ENCODE measurements at places on chromosomes 16 and 17. TPM values are rescaled to one million over a fixed set of nuclear protein-coding genes. Genes with fewer than 3 reads are reported as not detected.

DNA sequence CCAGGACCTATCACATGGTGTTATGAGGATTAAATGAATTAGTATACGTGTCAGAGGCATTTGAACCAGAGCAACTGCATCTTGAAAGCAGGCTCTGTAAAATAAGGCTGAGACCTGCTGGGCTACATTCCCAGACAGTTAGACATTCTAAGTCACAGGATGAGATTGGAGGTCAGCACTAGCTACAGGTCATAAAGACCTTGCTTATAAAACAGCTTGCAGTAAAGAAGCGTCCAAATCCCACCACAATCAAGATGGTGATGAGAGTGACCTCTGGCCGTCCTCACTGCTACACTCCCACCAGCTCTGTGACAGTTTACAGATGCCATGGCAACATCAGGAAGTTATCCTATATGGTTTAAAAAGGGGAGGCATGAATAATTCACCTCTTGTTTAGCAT, 71.8 kb downstream of the IRF8 start:
- no peaks in the 10 kb centered on the region for H3K36me3 ChIP-seq
- H3K27ac ChIP-seq: no peak overlapping the region
- peaks cover 8% of the 10 kb centered on the region for H3K4me1 ChIP-seq

Gene KRTAP9-8
- total RNA-seq: not detected

Gene SMPD3
- 31.4 TPM for total RNA-seq

Gene TBC1D3B
- 1.1 TPM for total RNA-seq

- no peak overlapping the region for H3K4me3 ChIP-seq
- no peaks in the 10 kb centered on the region for H3K36me3 ChIP-seq
- DNase-seq: no peak
- H3K27me3 ChIP-seq: no peaks in the 10 kb centered on the region
- H3K4me1 ChIP-seq: no peaks in the 10 kb centered on the region
These were observed 63.3 kb upstream of the HSBP1 start for GRCh38 chr16:83744441-83744981.

DNA sequence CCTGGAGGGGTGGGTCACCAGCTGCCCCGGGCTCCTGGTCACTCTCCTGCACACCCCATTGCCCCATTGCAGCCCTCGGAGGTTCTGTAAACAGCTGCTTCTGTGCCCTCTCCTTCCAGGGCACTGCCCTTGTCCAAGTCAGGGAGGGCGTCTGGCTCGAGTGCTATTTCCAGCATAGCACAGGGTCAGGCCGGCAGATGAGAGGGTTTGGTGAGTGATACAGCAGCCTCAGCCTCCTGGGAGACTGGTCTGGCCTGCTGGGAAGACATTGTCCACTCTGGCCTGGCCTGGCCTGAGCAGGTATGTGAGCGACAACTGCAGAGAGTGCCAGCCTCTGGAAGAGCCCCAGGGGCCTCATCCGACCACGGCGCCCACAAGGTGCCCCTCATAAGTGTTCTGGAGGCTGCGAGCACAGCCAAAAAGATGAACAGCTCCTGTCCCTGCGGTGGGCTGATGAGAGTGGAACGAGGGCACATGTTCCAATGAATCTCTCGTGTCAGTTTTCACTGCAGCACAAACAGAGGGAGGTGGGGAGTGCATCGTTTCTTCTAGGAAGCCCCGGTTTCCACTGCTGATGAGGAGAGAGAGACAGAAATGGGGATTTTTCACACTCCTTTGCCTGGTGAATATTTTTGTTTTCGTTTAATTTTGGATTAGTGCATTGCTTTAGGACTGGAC, 105.8 kb upstream of the SDK2 start:
- no peak overlapping the region for H3K4me3 ChIP-seq
- H3K27me3 ChIP-seq: no peaks in the 10 kb centered on the region
- no peaks in the 10 kb centered on the region for H3K4me1 ChIP-seq
- no peak overlapping the region for H3K27ac ChIP-seq
- no peak for DNase-seq

DNA sequence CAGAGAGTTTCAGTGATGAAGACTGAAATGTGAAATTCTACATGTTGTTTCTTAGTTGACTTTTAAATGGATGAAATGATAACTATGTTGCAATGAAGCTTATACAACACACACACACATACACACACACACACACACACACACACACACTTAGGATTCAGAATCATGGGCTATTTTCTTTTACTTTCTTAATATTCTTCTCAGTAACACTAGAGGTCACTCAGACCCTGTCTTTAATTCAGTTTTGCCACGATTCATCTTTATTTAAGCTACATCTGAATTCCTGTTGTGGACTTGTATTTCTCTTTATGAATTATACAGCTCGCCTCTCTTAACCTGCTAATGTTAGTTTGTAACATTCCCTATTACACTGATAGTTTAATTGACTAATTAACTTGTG, 109.6 kb upstream of the GOT2 start:
- H3K4me1 ChIP-seq: no peaks in the 10 kb centered on the region
- H3K27me3 ChIP-seq: no peaks in the 10 kb centered on the region
- no peaks in the 10 kb centered on the region for H3K36me3 ChIP-seq
- no peak overlapping the region for H3K27ac ChIP-seq
- H3K4me3 ChIP-seq: no peak overlapping the region

DNA sequence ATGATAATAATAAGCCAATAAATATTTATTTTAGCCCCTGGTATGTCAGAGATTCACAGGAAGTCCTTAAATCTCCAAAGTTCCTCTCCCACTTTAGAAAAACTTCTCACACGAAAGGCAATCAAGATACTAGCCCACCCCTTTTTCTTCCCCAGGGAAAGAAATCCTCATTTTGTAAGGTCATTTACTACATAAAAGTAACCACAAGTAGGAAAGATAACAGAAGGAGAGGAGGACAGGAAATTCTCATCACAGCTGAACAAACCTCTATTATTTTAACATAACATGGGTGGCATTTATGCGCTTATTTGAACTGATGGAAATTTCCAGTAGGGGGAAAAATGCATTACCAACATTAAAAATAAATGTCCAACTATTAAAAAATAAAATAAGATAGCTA, 3.4 kb downstream of the FAM222B start:
- H3K27me3 ChIP-seq: no peaks in the 10 kb centered on the region
- no peaks in the 10 kb centered on the region for H3K36me3 ChIP-seq
- no peak for DNase-seq
- H3K27ac ChIP-seq: no peak overlapping the region
- no peak overlapping the region for H3K4me3 ChIP-seq

Gene GUCY2D
- total RNA-seq: 0.05 TPM

All from ovary (tissue), 10 donors.